ENCODE measurements at places on chromosomes 2 and 18.

DNA sequence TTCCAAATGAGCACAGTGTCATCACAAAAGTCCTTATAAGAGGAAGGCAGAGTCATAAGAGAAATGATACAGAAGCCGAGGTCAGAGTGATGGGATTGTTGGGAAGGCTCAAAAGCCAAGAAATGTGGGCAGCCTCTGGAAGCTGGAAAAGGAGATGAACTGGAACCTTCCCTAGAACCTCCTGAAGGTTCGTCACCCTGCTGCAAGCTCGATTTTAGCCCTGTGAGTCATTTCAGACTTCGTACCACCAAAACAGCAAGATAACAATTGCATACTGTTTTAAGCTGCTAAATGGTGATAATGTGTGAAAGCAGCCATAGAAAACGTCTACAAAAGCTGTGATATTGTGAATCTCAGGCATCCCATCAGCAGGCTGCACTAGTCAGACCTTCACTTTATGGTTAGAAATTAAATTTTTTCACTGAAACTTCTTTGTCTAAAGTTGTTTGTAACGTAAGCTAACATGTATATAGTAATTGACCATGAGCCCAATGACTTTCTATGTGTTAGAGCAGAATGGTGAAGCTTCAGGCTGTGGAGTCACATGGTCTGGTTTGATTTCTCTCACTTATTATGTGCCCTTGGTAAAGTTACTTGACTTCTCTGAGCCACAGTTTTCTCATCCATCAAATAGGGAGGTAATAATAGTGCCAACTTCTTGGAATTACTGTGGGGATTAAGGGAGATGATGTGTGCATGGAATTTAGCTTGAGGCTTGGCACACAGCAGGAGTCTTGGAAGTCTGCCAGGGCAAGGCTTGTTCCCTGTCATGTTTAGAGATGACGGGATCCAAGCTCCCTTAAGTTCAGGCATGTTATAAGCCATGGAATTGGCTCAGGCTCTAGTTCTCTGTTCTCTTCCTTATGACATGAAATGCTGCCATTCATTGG, 132.0 kb upstream of the CCDC195 start:
- no peak for DNase-seq

DNA sequence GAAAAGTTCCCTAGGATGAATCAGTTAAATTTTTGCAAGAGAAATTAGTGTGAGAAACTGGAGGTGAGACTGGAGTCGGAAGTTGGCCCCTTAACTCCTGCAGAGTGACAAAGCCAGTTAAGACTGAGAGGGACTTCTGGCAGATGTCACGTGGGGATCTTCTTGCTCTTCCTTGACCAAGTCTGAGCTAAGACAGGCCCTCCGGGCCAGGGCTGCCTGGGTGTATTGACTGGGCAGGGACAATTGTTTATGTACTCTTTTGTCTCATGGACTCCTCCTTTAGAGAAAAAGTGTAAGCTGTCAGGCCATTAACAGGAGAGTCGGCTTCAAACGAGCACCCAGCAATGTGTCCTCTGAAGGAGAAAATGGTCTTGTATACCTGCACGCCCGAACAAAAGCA, 48.6 kb upstream of the RALBP1 start:
- DNase-seq: no peak

DNA sequence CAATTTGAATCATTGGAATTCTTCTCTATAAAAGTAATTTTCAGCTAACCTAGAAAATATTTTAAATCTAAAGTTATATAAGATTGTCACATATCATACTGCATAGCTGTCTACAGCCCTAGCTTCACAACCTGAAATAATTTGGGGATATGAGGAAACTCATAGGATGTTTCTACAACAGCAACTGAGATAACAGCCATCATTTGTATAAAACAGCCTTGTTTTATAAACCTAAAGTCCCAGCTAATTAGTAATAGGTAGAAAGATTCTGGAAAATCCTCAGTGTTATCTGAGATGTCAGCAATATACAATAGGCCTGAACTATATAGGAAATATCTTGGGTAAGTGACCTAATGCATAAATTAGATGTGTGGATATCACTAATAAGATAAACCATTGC, 47.6 kb upstream of the TSPYL6 start:
- DNase-seq: no peak

DNA sequence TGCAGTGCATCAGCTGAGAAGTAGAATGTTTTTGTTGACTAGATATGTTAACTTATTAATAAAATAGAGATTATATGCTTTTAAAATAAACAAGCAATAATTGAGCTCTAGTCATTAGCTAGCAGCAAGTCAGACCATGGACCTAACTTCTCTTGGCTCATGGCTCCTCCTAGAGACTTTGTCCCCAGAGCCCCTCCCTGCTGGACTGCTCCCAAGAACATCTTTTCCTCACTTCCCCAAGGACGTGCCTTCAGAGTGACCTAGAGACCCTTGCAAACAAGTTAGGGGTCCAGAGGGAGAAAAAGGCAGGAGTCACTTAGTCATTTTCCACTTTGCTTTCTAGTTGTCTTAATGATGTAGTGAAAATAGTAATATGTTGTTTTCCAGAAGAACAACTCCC, 312.5 kb upstream of the NRP2 start:
- DNase-seq: no peak

- DNase-seq: no peak
Measured at GRCh38 chr2:120551522-120551921, 184.1 kb upstream of the GLI2 start.

DNA sequence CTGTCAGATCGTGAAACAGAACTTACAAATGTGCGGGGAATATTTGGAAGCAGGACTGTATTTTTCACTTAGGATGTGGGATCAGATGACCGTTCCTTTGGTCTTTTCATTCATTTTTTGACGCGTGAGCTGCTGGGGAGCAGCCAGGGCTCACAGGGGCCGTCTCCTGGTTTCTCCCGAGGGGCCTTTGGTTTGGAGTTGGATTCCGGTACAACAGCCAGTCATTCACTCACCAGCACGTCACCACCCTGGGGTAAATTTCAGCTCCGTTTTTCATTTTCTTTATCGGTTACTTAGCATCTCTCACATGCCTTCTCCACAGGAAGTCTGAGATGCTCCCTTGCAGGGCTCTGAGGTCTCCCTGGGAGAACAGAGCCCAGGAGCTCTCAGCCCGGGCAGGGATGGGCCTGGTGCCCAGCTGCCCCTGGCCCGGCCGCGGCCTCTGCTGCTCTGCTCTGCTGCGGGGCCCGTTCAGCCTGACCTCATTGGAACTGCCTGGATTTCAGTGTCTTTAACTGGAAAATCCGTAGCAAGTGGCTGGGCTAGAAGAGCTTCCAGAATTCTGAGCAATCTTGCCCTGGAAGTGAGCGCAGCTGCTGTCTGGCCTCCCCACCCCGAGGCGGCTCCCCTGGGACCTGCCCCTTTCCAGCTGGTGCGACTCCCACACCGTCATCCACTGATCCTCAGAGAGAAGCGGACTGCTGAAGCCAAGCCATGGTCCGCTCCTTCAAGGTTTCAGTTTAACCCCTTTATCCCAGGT, 335.6 kb downstream of the EIPR1 start:
- no peak for DNase-seq

GRCh38 chr18:22639561-22639960, 221.8 kb upstream of the CTAGE1 start:
- no peak for DNase-seq

DNA sequence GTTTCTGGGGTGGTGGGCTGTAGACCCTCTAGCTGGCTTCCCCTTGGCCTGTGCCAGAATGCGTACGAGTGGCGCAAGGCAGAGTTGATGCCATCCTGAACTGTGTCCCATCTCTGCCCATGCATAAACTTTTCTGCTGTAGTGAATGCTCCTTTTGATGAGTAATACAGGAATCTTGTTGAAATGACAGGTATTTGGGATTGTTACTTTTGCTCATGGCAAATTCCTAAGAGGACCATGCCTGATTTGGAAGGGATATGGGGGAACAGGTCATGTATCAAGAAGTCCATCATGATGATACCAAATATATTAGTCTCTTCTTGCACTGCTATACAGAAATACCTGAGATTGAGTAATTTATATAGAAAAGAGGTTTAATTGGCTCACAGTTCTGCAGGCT, 648.0 kb downstream of the SLC4A3 start:
- no peak for DNase-seq

- DNase-seq: no peak
Measured at GRCh38 chr2:10228611-10229365, 73.9 kb upstream of the HPCAL1 start.

- DNase-seq: no peak
Measured at GRCh38 chr2:141380008-141380979, 750.5 kb downstream of the LRP1B start.

DNA sequence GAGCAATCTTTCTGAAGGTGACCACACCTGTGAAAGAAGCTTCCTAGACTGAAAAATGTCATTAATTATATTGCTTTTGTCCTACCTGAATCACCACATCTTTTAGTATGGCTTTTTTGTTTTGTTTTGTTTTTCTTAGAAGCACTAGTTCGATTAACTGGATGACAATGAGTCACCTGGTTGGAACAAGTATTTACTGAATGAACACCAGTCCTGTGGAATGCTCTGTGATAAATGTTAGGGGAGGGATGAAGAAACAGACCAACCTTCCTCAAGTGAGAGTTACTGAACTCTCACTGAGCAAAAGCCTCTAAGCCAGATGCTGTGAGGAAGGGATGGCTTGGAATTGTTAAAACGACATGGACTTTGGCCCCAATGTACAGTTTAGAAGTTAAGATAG, 26.8 kb upstream of the DCC start:
- DNase-seq: no peak

GRCh38 chr18:37551249-37551648, 14.3 kb downstream of the CELF4 start:
- no peak for DNase-seq

GRCh38 chr18:12030670-12031069, 49.4 kb downstream of the IMPA2 start:
- no peak for DNase-seq

DNA sequence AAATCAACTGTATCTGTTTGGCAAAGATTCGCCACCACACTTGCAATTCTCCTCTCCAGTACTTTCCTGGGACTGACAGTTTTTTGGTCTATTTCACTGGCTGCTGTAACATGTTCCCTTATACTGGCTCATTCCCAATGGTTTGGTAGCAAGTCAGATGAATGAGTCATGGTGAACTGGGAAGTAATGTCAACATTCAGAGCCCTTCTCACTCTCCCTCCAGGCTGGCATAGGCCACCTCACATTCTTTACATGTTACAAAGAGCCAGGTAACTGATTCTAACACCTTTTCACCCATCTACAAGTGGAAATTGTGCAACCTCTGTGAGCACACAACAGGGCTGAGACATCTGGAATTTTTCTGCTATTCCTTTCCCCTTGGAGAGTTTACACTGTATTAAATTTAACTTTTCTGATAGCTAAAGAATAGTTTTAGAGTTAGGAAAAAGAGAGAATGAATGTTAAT, 111.3 kb upstream of the TLK1 start:
- DNase-seq: no peak

- no peak for DNase-seq
Measured at GRCh38 chr2:168679741-168680310, 122.6 kb upstream of the NOSTRIN start.

DNA sequence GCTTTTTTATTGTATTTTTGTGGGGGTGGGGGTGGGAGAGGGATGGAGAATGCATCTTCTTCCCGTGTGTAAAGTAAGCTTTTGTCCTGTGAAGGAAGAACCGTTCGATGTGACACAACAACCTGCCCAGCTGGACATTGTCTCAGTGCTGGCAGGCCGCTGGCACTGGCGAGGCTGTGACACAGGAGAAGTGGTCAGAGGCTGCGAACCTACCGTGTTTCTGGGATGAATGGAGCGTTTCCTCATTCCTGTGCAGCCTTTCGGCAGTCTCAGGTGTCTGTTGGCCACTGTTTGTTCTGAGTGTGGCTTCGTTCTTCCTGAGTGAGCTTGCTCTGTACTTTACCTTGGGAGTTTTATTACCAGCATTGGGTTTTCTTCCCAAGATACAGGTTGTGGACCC, 8.0 kb downstream of the RAMP1 start:
- DNase-seq: no peak

- no peak for DNase-seq
Measured at GRCh38 chr2:47087051-47087450, 68.1 kb downstream of the STPG4 start.

GRCh38 chr2:225599856-225600255, 200.3 kb downstream of the NYAP2 start:
- DNase-seq: no peak

- DNase-seq: no peak
Measured at GRCh38 chr2:195602687-195603086, 54.3 kb upstream of the SLC39A10 start.

- no peak for DNase-seq
Measured at GRCh38 chr2:113697516-113697915, 58.9 kb downstream of the SLC35F5 start.

DNA sequence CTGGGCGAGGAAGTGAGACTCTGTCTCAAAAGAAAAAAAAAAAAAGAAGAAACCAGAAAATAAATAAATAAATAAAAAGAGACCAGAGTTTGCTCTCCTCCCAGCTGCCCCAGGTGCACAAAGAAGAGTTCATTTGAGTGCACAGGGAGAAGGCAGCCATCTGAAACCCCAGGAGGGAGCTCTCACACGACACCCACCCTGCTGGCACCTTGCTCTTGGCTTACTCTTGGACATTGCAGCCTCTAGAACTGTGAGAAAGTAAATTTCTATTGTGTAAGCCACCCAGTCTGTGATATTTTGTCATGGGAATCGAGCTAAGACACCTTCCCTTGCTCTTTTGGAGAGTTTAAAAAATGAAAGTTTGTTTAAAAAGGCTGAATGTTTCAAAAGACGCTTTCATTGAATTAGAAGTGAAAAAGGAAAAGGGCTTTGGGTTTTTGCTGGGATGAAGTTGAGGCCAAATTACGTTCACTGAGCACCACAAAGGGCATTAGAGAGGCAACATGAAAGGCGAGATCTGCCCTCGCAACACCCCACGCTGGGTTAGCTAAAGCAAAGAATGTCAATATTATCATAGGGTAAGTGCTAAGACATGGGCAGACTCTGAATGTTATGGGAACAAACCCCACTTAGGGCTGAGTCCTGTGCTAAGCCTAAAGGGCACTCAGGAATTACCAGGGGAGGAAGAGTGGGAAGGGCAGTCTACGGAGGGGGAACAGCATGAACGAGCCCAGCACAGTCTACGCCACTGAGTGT, 128.9 kb upstream of the RIOK3 start:
- DNase-seq: no peak

DNA sequence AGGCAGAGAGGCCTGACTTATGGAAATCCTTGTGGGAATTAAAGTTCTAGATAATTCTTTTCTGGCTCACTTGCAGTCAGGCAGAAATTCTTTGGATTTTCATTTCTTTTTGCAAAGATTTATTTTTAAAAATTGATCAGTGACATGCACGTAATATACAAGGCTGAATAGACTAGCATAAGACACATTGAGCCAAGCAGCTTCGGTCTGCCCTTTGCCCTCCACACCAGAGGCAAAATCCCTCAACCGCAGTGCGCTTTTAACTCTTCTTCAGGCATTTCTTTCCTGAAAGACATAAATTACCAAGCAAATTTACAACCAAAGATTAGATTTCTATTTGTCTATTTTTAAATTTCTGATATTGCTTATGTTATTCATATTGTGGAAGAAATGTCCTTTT, 227.9 kb downstream of the LOXHD1 start:
- no peak for DNase-seq

GRCh38 chr2:157229572-157229971, 27.9 kb upstream of the GALNT5 start:
- DNase-seq: no peak

- peak; percentile 3 for DNase-seq
Measured at GRCh38 chr2:189347540-189347939, 93.7 kb upstream of the WDR75 start.
